ENCODE measurements at places on chromosomes 11 and 22.

GRCh38 chr11:73752903-73753302 is 8.0 kb downstream of the RAB6A start:
- no peak for DNase-seq

- DNase-seq, result no peak
These were observed 41.0 kb downstream of the FDX1 start for GRCh38 chr11:110470716-110471115.

- no peak for DNase-seq
These were observed 64.9 kb downstream of the SMIM38 start for GRCh38 chr11:69220561-69221051.

GRCh38 chr11:96758957-96759356 is 369.1 kb downstream of the JRKL start:
- no peak for DNase-seq

DNA sequence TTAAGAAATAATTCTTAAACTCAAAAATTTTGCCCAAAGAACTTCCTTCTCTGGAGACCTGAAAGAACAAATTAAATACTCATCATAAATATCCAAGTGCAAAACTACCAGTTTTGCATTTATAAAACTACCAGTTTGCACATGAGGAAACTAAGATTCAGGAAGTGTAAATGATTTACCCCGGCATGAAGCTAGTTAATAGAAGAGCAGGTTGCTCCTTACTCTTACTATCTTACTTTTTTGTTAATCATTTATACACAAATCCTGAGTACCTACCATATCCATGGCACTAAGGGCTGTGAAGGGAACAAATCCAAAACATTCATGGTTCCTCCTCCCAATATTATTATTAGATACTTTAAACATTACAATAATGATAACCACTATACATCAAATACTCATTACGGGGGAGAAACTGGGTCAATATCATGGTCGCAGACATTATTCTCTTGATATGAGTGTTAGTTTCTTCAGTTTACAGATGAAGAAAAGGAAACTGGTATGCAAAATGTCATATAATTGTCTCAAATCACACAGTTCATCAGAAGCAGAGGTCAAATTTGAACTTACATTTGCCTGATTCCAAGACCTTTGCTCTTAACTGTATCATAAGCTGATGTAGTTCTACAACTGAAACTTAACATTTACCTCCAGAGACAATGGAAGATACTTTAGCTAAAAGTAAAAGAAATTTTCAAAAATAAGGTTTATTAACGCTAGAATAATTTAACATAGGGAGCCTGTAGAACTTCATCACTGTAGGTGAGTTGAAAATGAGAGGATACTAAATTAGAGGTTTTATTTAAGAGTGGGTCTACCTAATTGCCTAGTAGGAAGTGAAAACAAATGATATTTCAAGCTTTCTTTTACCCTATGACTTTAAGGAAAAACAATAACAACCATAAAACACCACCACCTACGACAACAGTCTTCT is 74.5 kb downstream of the FAM76B start:
- no peak for DNase-seq

GRCh38 chr11:74822170-74822569 is 73.5 kb downstream of the RNF169 start:
- DNase-seq, result no peak

- no peak for DNase-seq
These were observed 68.5 kb downstream of the C2CD3 start for GRCh38 chr11:74102321-74102720.

GRCh38 chr11:11948242-11948947 is 60.0 kb downstream of the DKK3 start:
- no peak for DNase-seq

- DNase-seq, result no peak
These were observed 35.8 kb upstream of the HSD17B12 start for GRCh38 chr11:43644621-43645299.

GRCh38 chr11:111388842-111389241 is 9.8 kb upstream of the POU2AF1 start:
- no peak for DNase-seq

DNA sequence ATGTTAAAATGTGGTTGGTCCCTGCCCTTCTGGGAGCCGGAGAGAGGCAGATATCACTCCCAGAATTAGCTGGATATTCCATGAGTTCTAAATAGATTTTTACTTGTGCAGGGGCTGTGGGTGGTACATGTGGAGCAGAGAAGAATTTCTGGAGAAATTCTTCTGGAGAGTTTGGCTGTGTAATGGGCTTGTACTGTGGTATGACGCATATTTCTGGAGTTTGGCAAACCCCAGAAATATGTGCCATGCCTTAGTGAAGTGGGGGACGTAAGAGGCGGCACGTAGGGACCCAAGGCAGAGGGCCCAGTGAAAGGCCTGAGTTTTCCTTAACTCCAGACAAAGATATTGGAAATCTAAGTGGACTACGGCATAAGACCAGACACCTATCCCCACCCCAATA is 51.3 kb upstream of the TBCEL start:
- DNase-seq, result no peak

- DNase-seq, result no peak
These were observed 125.1 kb downstream of the BCR start for GRCh38 chr22:23305321-23305910.

DNA sequence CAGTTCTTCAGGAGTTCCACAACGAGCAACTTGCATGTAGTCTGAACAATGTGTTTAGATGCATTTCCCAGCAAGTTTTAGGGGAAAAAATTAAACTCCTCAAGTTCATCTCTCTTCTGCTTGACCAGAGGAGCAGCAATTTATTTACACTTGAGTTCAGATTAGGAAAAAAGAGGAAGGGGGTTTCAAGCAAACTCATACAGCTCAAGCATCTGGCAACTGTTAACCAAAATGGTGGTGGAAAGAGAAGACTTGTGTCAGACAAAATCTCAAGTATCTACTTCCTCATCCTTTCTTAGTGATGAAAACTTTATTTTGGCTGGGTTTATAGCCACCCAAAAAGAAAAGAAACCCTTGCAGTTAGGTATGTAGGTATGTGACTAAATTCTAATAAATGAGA is 29.1 kb upstream of the PICALM start:
- DNase-seq, result no peak

- DNase-seq, result no peak
These were observed 50.2 kb downstream of the EHF start for GRCh38 chr11:34671117-34671516.

GRCh38 chr11:117146521-117146920 is 2.4 kb downstream of the PAFAH1B2 start:
- no peak for DNase-seq

DNA sequence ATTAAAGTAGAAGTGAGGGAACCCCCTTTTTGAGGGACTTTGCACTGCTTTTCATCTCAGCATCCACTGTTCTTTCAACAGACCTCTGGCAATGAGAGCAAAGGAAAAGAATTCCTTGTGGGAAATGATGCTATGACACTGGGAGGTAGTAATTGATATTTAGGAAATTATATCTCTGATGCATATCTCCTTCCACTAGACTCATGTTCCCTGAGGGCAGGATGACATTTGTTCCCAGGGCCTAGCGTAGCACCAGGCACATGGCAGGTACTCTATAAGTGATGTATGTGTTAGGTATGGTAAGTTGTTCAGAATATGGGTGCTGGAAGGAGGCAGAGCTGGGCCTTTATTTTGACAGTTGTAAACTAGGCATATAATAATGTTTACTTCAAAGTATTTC is 142.9 kb downstream of the CCDC81 start:
- no peak for DNase-seq

GRCh38 chr11:57324154-57324885 is 432 bp downstream of the TNKS1BP1 start:
- no peak for DNase-seq

- no peak for DNase-seq
These were observed 67.7 kb upstream of the CLNS1A start for GRCh38 chr11:77705195-77705875.

Data from activated T-helper 1 cell treated with Interleukin-2 at 50 U/mL for 16 hours (primary cell).